Spleen (tissue), 13 donors: ENCODE measurements at places on chromosomes 1 and 21. TPM values are rescaled to one million over a fixed set of nuclear protein-coding genes. Genes with fewer than 3 reads are reported as not detected.

The TMOD4 gene
- total RNA-seq: not detected

The S100B gene
- 21.8 TPM for total RNA-seq

DNA sequence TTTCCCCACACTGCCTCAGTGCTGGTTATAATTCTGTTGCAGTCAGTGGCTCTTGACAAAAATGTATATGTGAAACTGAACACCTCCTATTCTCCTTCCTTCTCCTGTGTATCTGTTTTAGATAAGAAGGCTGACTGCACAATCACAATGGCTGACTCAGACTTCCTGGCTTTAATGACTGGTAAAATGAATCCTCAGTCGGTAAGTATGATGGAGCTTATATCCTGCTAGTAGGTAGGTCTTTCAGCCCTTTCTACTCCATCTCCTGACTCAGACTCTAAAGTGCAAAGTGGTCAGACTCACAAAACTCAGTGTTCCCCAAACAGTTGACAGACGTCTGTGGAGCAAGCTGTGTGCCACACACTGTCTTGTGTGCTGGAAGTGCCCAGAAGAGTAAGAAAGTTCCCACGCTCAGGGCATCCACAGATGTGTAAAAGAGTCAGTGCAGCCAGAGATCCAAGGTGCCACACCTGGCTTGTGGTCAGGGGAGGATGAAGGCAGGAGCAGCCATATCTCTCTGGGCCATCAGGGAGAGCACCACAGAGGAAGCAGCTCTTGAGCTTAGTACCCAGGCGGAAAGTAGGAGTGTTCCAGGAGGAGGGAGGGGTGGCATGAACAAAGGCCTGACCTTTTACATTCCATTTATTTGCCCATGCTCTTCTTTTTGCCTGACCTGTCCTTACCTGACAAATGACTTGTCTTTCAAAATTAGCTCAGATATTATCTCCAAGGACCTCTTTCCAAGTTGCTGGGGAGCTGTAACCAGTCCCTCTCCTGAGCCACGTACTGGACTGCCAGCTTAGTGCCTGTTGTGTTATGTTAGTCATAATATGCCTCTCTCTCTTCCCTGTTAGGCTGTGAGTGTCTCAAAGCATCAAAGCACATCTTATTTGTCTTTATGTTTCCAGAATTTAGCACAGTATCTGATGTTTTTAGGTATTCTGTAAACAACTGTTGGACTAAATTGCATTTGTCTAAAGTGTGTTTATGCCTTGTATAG, 14.0 kb upstream of the PODN start:
- DNase-seq: no peak
- no peak overlapping the region for H3K4me3 ChIP-seq
- H3K36me3 ChIP-seq: peaks cover 16% of the 10 kb centered on the region
- H3K27me3 ChIP-seq: no peaks in the 10 kb centered on the region

DNA sequence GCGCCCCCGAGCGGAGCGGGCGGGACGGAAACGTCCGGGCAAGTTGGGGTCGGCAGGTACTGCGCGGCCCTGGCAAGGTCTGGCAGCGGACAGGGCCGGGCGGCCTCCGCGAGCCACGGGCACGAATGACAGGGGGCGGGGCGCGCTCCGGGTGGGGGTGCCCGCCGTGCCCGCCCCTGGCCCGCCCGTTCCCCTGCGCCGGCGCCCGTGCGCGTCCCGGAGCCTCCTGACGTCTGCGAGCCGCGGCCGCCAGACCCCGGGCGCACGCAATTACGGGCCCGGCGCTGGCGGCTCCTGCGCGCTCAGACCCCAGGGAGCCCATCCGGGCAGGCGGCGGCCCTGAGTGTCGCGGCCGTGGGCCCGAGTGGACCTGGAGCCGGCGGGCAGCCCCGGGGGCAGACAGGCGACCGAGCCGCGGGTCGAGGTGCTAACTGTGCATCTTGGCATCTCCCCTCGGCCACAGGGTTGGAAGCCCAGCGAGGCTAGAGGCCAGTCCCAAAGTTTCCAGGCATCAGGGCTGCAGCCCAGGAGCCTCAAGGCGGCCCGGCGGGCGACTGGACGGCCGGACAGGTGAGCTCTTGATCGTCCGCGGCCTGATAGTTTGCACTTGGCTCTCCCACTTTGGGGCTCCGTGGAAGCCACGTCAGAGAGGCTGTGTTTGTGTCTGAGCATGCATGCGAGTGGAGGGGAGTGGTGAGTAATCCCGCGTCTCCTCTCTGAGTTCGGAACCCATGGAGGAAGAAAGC, 918 bp downstream of the MIB2 start:
- no peak for DNase-seq
- peak overlapping the region; percentile 76 for H3K4me3 ChIP-seq
- no peaks in the 10 kb centered on the region for H3K27me3 ChIP-seq
- peaks cover 31% of the 10 kb centered on the region for H3K4me1 ChIP-seq

GRCh38 chr1:217867446-217867995, 236.4 kb downstream of the SPATA17 start:
- no peaks in the 10 kb centered on the region for H3K36me3 ChIP-seq
- H3K4me1 ChIP-seq: no peaks in the 10 kb centered on the region
- no peak for DNase-seq
- no peak overlapping the region for H3K27ac ChIP-seq
